NK-92 treated with Interleukin-12 subunit alpha and Interleukin-12 subunit beta, amount 100 ng/mL, for 24 hours (cell line): ENCODE measurements at places on chromosomes 4 and X.

GRCh38 chr4:123976285-123976684 lies 579.7 kb downstream of the SPRY1 start:
- DNase-seq: no peak

GRCh38 chr4:70000711-70001110 lies 4.9 kb downstream of the STATH start:
- DNase-seq: no peak

GRCh38 chrX:55907968-55908607 lies 190.5 kb downstream of the RRAGB start:
- no peak for DNase-seq

DNA sequence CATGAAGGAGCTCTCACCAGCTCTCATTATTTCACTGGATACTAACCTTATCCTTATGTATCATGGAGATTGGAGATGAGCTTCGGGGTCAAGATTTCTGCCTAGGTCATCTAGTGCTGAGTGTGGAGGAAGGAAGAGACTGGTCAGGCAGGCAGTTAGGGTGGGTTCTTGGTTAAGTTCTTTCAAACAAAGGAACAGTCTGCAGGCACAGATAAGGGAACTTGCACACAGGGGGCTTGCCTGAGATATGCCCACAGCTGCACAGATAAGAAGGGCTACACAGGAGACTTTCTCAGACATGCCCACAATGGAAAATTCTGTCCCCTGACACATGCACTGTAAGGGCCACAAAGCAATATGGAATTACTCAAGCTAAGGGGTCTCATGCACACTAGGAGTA lies 904.1 kb downstream of the NLGN4X start:
- DNase-seq: no peak

DNA sequence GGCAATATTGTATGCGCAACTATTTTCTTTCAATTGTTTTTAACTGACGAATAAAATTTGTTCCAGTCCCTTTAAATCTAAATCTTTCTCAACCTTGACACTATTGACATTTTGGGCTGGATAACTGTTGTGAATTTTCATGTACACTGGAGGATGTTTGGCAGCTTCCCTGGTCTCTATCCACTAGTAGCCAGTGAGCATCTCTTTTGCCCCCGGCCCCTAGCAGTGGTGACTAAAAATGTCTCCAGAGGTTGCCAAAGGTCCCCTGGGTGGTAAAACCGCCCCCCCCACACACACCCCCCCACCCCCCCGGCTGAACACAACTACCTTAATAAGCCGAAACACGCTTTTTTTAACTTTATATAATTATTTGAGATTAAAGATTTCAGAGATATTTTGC lies 514 bp downstream of the FANCB start:
- no peak for DNase-seq

DNA sequence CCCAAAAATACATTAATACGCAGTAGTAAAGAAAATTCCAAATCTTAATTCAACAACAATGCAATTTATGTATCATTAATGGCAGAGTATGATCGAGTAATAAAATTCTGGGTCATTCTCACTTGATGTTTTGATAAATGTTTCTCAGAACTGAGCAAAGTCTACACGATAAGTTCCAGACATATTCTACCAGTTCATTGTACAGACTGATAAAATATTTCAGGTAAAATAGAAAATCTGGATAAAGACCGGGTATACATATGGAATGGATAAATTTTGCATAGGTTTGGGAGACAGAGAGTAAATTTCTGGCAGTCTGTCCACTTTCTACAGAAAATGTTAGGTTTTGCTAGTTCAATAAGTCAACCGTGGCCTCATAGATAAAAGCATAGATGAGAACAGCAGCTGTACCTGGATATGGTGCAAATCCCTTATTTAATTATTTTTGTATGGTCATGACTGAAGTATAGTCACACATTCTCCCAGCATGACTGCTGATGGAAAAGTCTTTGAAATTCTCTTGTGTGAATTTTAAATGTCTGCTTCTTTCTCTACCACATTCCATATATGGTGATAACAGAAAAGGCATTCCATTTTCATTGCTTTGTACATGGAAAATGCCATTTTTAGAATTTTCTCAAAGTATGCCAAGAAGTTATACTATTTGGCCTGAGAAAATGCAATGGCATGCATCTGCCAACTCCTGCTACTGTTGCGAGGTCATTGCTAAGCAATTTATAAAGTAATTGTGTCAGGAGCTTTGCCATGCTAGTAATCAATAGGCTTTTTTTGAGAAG lies 301.9 kb upstream of the ARSJ start:
- DNase-seq: no peak

DNA sequence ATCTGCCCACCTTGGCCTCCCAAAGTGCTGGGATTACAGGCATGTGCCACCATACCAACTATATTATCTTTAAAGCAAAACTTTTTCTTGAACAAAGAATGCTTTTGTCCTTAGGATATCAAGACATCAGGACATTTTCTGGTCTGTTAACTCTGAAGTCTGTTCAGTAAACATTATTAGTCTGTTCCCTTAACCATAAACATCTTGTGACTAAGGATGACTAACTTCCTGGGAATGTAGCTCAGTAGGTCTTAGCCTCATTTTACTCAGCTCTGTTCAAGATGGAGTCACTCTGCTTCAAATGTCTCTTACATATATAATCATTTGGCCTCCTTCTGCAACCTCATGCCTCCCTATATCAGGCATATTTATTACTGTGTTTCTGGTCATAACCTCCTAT lies 122.9 kb downstream of the UBE2NL start:
- DNase-seq: no peak

DNA sequence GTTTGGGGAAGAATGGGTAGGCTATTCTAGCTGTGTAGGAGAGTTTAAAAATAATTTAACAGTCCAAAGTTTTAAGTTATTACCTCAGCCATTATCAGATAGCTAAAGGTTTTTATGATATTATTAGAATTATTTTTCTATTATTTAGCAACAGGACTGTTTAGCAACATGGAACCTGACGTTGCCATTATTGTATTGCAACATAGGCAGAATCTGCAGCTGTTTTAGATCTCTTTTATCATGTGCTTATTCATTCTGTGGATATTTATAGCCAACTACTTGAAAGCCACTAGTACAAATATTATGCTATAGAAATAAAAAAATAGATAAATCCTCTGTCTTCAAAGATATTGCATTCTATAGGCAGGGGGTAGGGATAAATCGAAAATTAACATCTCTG lies 382.0 kb upstream of the TRAM1L1 start:
- DNase-seq: no peak

- no peak for DNase-seq
Measured at GRCh38 chr4:129326571-129327460, 230.9 kb downstream of the C4orf33 start.

DNA sequence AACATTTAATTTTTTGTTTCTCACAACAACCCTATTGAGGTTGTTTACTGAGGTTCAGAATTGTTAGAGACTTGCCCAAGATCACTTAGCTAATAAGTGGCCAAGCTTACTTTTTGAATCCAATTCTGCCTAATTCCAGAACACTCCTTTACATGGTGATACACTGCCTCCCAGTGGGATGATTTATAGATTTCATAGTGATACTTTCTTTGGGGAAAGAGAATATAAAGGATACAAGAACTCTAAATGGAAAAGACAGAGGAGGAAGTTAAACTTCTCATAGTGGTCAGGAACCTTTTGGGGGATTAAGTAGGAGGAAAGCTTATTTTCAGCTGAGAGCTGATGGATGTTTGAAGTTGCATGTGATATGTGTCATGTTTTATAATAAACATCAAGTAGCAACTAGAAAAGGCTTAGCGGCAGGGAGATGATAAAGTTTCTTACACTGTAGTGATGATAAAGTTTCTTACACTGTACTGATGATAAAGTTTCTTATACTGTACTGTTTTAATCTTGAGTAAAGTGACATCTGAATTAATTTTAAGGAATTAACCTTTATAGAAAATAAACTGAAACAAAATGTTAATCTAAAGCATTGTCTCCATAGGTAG lies 15.3 kb downstream of the STAG2 start:
- no peak for DNase-seq

DNA sequence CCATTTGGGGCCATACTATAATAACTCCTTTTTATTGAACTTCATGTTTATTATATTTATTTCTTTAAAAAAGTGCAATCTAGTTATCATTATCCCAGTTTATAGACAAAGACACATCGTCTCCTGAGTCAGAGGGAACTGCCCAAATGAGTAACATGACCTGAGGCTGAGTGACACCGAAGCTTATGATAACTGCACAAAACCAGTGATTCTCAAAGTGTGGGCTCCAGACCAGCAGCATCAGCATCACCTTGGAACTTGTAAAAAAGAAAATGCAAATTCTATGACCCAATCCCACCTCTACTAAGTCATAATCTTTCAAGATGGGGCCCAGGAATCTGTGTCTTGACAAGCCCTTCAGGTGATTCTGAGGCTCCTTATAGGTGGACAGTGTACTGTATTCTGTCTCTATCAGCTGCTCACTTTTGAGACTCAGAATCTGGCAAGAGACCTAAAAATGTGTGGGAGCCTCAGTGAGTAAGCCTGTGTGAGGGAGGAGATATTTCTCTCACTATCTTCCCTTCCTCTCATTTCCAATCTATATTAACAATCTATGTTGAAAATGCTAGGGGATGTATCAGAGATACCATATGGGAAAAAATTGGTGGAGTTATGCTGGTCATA lies 147.0 kb downstream of the PACRGL start:
- DNase-seq: no peak

DNA sequence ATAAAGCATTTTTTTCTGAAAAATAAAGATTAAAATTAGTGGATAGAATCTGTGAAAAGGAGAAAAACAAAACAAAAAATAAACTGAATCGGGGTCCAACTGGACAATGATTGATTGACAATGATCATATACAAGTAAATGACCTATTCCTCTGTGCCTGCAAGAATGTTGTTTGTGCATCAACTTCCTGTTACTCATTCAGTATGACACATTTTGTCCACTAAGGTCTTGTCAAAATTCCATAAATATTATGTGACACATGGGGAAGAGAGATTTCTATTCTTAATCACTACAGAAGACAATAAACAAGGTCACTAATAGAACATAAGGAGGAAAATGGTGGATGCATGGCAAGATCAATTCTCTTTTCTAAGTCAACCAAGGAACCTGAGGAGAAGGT lies 54.9 kb downstream of the F8 start:
- DNase-seq: no peak

DNA sequence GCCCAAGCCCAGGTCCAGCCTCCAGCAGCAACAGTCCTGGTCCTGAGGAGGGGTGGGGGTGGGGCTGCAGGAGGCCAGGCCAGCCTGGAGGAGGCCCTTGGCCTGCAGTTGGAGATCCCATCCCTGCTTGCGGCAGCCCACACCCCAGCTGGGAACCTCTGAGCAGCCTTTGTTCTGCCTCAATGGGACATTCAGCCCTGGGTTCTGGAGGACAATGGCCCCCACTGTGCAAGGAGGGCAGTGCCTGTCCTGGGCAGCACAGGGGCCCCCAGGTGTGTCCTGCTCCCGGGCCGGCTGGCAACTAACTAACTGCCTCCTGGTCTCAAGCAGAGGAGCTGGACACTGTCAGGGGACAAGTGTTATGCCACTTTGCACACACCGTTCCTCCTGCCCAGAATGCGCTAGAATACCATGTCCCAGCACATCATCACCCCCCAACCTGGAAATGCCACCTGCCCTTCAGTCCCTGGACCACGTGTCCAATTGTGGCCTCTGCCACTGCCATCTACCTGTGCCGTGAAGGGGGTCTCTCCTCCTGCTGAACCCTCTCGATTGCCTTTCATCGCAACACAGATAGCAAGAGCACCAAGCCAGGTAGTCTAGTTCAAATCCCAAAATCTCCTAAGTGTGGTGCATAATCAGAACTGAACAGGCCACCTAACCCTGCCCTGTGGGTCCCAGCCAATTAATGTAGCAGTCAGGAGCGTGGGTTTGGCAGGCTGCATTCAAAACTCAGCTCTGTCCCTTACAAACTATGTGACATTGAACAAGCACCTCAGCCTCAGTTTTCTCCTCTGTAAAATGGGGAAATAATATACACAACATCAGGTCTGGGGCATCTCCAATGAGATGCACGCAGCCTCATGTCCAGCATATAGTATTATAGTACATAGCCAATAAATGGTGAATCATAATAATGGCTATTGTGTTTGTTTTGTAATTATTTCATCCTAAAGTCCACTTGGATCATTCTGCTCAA lies 8.8 kb downstream of the PPP2R2C start:
- no peak for DNase-seq

GRCh38 chr4:186105647-186106321 lies 1.3 kb downstream of the FAM149A start:
- no peak for DNase-seq

DNA sequence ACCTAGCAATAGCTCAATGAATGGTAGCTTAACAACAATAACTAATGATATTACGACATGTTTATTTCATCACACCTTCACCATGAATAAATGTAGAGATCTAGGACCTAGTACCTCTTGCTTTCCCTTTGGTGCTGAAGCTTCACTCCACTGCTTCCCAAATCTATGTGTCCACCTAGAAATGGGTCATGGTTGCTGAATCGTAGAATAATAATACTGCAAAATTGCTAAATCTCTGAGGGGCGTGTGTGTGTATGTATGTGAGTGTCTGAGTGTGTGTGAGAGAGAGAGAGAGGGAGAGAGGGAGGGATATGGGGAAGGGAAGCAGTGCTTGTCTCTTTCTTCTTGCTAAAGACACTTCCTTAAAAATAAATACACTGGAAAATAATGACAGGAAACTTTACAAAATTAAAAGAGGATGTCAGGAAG lies 109.3 kb upstream of the BMP2K start:
- DNase-seq: no peak

- no peak for DNase-seq
Measured at GRCh38 chr4:146222313-146222712, 8.0 kb downstream of the REELD1 start.

DNA sequence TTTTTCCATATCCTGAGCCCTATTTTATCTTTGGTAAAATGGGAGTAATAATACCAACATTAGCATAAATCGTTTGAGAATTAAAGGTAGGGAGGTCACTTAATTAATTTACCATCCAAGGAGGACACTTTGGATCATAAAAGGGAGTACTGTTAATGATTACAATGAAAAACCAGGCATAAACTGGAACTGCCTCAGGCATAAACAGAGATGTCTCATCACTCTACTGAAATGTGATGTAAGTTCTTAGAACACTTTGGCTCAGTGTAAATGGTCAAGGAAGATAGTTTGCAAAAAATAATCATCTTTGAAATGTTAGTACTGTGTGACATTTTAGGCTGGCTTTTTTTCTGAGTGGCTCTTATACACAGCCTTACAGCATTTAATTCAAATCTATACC lies 268.7 kb downstream of the SLC39A8 start:
- no peak for DNase-seq

DNA sequence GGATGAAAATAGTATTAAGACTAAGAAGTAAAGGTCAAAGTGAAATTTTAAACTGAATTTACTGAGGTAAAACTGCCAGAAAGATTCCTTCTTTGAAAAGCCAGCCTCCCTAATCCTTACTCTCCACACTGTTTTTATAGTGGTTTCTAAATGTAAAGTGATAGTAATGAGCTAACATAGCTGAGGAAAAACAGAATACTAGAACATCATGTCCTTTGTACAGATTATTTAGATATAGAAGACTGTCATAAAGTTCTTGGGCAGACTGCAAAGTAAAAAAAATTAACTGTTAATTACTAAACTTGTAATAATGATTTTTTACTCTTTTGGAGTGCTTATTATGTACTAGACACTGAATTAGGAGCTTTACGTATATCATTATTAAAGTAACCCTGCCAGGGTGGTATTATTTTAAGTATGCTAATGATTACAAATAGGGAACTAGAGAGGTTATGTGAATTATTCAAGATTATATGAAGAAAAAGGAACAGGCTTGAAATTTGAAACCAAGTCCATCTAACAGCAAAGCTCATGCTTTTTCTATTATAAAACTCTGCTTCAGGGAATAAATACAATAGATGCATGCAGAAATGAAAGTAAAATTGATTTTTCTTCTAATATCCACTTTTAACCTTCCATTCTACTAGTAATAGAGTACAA lies 150.5 kb downstream of the TBCK start:
- no peak for DNase-seq
